ENCODE measurements at places on chromosomes 3 and 15.
A peak's percentile ranks its signal among the peaks of the same experiment; 100 is the strongest.

GRCh38 chr3:18234717-18235335 is 190.3 kb downstream of the SATB1 start:
- no peak for DNase-seq

DNA sequence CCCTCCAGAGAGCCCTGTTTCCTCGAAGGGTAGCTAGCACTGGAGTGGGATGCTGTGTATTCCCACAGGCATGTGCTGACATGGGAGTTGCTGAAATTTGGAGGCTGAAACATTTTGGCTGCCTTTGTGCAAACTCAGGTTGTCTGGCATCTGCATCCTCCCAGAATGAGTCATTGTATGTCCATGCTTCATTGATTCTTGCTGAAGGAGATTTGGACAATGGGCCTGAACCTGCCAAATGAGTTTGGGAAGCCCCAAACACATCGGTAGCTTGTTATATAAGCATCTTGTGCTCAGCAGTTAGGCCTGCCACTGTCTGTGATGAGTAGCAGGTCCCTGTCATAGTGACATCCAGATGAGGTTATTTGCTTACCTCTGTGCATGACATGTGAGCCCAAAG is 160.0 kb downstream of the IL5RA start:
- DNase-seq = no peak

DNA sequence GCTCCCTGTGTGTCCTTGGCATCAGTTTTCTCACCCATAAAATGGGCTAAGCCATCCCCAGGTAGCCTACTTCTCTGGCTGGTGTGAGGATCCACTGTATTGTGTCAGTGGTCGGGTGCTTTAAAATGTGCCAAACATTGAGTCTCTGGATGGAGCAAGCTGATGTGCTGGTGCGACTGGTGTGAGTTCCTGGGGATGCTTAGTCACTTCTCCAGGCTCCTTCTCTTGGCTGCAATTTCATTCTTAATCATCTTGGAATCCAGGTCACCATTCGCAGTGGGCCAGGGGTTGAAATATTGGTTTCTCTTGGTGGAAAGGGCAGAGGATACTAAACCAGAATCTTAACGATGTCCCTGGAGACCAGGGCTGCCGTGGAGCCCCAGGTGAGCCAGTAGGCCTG is 29.3 kb downstream of the SCN5A start:
- DNase-seq = no peak

DNA sequence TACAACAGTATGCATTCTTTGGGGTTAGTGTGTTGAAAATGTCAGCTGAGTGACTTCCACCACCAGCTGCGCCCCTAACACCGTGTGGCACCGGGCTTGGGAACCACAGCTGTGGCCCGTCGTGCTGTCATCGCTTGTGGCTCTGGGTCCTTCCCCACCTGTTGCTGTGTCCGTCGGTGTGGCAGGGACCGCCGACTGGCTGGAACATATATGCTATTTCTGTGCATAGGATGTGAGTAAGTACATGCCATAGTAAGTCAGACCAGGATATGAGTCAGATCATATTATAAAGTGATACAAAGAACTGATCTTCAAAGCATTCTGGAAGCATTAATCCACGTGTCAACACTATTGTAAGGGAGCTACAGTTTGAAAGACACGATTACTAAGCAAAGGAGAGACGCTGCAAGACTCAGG is 31.9 kb downstream of the EHD4 start:
- no peak for DNase-seq

GRCh38 chr3:36201546-36201945 is 178.8 kb upstream of the STAC start:
- no peak for DNase-seq

DNA sequence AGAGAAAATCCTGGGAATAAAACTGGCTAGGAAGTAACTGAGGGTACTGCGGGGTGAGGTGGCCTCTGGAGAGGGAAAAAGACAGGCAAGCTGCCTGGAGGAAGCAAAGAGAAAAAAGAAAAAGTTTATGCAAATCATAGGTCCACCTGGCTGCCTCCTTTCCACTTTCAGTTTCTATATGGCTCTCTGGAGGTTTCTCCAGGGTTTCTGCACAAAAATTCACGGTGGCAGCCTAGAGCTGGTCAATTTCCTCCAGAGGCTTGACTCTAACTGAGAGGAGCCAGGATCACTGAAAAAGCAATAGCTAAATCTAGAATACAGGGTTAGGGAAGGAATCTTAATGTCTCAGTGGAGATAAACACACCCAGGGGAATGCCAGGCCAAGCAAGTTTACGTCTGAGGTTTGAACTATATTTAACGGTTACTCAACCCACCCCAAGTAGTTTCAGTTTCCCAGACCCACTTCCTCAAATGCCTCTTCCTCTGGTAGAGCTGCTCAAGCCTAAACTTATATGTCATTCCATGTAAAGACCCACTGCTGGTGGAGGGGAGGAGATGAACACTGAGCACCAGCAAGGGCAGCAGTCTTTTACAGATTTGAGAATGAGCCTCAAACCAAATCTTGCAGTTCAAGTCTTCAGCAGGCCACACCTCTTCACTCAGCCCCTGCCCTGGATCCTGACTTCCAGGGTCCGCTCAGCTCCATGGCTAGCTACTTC is 5.7 kb downstream of the LYSMD2 start:
- DNase-seq = no peak

DNA sequence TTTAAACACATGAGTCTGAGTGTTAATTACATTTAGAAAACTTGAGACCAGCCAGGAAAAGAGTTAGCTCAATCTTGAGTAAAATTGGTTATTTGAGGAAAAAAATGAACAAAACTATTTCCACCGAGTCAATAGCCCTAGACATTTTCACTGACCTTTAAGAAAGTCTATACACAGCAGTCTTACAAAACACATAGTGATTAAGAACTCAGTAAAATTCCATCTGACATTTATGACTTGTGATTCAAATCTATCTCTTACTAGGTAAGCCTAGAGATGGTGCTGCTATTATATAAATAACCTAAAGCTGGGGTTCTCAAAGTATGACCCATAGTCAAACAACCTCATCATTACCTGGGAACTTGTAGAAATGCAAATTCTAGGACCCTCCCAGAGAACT is 109.1 kb upstream of the COL8A1 start:
- no peak for DNase-seq

DNA sequence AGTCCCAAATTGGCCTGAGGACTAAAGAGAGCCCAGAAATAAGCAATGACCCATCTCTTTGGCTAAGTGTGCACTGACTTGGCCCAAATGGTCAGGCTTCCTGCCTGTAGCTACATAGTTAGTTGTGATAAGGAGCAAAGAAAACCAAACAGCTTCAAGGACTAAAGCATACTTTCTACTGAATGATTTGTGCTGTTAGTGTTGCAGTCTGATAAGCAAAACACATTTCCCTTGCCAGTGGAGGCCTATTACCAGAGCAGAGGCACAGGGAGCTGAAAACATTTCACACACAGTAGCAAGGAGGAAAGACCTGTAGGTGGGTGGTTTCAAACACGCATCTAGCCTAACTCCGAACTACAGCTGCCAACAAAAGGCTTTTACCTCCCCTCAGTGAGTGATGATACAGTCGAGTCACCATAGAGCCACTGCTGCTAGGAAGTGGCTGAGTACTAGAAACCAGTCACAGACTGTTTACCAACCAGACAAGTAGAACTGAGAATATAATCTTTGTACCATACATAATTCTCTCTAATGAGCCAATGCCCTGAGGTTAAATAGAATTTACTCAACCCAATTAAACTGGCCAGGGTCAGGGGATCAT is 222.3 kb upstream of the THBS1 start:
- DNase-seq = peak; percentile 83

DNA sequence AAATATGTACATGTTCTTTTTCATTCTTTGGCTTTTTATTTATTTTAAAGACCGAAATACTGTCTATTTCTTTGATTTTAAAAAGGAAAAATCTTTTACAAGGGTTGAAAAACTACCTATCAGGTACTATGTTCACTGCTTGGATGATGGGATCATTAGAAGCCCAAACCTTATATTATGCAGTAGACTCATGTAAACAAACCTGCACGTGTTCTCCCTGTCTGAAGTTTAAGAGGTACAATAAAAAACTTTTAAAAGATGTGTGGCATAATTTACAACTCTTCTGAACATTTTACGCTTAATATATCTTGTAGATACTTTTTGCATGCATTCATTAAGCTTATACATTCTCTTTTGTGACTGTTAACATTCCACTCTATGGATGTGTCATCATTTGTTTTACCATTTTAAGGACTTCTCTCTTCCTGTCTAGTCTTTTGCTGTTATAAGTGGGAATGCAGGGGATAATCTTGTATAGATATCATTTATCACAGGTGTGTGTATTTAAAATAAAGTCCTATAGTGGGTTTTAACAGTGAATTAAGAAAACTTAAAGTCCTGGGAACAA is 6.2 kb downstream of the MGA start:
- DNase-seq = no peak

GRCh38 chr3:15427182-15427880 is at the start of the genes EAF1 and METTL6:
TSS of gene EAF1 (plus strand) at chr3:15427598. CDS start at chr3:15427780, 182 bp downstream.
TSS of gene METTL6 (minus strand) at chr3:15427544. CDS start at chr3:15426511, 1,033 bp downstream.
- DNase-seq = peak; percentile 89

GRCh38 chr3:39255503-39256325 is 24.1 kb downstream of the CX3CR1 start:
- DNase-seq = no peak

DNA sequence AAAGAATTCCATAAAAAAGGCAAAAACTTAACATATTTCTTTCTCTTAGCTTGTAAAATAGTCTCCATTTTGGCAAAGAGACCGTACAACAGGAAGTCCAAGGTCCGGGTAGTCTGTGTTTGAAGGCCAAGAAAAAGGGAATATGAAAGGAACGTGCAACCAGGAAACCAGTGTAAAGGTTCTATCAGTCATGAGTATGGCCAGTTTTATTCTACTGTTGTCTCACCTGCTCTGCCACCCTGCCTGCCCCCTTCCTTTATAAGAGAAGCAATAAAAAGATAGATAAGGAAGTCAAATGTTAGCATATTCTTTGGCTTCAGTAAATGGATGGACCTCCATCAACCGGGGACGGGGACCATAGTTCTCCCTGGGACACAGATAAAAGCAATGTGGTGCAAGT is 370.6 kb upstream of the ROBO2 start:
- no peak for DNase-seq

- no peak for DNase-seq
These were observed 9.0 kb upstream of the RHO start for GRCh38 chr3:129519449-129519848.

DNA sequence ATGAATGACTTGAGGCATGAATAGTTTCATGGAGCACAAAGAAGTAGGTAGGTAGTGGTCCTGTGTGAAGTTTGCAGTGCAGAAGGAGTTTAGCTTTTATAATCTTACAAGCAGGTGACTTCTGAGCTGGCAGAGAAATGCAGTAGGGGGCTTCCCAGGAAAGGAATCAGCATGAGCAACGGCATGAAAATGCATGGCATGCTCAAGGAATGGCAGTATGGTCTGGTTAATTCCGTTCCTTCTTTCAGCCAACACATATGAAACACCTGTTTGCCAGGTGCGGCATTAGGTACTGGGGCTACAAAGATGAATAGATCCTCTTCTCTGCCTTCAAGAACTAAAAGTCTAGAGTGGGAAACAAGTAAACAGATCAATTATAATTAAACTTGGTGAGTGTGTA is 138.0 kb upstream of the BHLHE40 start:
- no peak for DNase-seq
